Osteocyte (in vitro differentiated cells): ENCODE measurements at places on chromosomes 6 and 20. TPM values are rescaled to one million over a fixed set of nuclear protein-coding genes. Genes with fewer than 3 reads are reported as not detected.
A peak's percentile ranks its signal among the peaks of the same experiment; 100 is the strongest.

GRCh38 chr6:35943390-35943789, 22.5 kb upstream of the SRPK1 start:
- no peak for DNase-seq

DNA sequence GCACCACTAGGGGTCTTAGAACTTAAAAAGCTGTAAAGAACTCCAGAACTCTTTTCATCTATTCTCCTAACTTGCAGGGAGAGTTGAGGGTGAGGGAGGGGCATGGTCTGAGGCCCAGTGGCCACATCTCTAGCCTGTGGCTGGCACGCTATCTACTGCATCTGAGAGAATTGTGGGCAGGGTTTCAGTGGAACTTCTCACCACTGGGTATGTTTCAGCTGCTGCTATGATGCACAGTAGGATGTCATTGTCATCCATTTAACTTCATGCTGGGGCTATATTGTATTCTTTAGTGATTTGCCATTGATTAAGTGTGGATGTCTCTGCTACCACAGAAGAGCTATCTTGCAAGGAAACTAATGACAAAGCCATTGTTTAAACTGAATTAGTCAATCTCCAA, 4.5 kb downstream of the TMEM14A start:
- DNase-seq: no peak

- DNase-seq: no peak
Observed at GRCh38 chr6:136403110-136403980, 113.7 kb upstream of the BCLAF1 start.

The CD24 gene
- 0.30 and 0.42 TPM in 2 replicates for total RNA-seq

DNA sequence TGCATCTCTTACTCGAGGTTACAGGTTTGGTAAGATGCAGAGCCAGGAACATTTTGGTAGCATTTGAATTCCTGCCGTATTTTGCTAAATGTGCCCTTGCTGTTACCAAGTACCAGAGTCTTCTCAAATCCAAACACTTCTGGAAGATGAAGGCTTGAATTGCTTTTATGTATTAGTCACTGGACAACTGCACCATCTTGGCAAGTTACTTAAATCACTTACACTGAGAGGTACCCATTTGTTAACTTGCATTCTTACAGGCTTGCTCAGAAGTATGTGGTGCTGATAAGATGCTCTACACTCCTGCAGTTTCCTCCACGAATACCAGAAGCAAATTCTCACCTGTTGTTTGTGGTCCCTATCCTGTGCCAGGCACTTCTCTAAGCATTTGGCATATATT, 12.7 kb downstream of the IL22RA2 start:
- no peak for DNase-seq

DNA sequence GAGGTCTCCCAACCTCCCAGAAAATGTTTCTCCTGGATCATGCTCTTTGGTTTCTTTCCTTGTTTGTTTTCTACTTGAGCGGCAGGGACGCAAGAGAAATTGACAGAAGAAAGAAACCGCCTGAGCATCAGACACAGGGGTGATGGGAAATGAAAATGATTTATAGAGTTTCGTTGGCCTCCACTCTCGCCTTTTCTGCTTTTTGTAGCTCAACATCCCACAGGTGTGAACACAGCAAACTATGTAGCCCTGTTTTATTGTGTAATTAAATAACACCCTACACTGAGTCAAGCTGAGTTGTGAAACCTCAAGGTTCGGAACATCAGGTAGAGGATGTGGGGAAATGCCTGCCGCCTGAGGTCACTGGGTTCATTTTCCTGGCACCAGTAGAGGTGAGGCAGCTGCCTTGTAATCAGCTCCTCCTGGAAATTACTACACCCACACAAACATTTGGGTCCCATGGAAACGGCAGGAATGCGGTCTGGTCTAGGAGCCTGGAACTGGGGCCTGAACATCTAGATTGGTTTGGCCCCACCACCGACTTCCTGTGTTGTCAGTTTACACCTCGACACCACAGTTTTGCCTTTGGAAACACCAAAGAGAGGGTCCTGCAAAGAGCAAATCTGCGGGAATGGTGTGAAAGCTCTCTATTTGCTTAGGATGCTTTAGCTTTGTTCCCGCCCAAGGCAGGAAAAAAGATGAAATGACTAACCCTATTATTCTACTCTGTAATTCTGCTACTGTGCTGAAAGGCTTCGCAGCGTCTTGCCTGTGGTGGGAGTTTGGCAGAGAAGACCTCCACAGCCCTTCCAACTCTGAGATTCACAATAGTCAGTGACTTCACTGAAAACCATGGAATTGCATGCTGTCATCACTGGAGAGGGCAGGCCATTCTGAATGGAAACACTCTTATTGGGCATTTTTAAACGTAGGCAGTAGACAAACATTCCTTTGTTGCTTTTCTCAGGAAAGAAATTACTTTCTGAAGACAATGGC, 53.0 kb downstream of the ADAT2 start:
- no peak for DNase-seq

DNA sequence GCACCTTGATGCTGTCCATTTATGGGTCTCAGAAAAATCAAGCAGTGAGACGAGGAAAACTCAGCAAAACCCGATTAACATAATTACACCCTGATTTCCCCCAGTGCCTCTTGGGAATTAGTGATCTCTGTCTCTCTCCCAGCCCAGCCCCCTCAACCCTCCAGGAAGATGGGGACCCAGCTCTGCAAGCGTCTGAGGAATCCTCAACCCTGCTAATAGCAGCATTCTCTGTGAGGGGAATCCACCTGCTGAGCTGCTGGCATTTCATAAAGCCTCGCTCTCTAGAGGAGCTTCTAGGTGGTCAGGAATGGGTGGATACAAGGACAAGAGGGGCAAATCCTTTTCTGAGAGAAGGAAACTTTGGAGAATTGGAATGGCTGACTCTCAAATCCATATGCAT, 13.9 kb downstream of the NR2E1 start:
- DNase-seq: peak; percentile 59

GRCh38 chr6:13908955-13909381, 15.8 kb upstream of the RNF182 start:
- no peak for DNase-seq

- no peak for DNase-seq
Observed at GRCh38 chr20:36152261-36152660, 2.3 kb upstream of the EPB41L1 start.

The SEL1L2 gene
- not detected in 2 replicates for total RNA-seq

GRCh38 chr6:134851548-134851947, 98.4 kb downstream of the ALDH8A1 start:
- DNase-seq: no peak

GRCh38 chr6:74602206-74602605, 603.6 kb downstream of the COL12A1 start:
- no peak for DNase-seq

DNA sequence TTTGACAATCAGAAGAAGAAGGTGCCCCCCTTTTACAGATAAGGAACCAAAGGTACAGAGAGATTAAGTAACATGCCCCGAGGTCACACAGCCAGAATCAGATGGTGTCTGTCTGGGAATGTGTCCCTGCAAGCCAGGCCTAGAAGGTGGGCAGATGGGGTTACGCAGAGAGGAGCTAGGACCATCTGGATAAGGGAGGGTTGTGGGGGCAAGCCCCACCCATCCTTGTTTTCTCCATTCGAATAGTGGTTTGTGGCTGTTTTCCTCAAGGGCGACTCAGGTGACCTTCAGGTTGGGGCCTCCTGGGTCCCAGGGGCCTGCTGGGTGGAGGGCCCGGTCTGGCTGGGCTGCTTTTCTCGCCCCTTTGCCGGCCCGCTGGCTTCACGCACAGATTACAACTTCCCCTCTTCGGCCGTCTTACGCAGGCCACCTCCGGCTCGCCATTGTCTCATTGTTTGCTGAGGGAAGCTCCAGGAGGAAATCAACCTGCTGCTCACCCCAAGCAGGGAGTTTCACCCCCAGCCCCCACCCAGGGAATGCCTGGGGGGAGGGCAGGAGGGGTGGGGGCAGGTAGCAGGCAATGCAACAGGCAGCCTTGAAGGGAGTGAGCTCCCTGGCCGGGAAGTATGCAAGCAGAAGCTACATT, 30.8 kb upstream of the CSNK2A1 start:
- no peak for DNase-seq

DNA sequence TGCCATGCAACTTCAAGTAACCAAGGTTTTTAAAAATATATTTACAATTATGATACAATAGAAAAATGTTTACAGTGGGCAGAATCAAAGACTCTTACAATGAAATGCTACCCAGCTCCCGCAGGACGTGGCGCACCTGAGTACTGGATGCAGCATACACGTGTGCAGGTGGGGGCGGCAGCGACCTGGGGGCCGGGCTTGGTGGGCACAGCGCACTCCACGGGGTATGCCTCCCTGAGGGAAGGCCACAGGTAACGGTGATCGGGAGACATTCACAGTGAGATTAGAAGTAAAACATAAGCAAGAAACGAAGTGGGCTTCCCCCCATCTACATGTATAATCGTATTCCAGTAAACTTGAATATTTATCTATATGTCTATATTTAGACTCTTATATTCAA, 54.2 kb downstream of the WDR27 start:
- no peak for DNase-seq

DNA sequence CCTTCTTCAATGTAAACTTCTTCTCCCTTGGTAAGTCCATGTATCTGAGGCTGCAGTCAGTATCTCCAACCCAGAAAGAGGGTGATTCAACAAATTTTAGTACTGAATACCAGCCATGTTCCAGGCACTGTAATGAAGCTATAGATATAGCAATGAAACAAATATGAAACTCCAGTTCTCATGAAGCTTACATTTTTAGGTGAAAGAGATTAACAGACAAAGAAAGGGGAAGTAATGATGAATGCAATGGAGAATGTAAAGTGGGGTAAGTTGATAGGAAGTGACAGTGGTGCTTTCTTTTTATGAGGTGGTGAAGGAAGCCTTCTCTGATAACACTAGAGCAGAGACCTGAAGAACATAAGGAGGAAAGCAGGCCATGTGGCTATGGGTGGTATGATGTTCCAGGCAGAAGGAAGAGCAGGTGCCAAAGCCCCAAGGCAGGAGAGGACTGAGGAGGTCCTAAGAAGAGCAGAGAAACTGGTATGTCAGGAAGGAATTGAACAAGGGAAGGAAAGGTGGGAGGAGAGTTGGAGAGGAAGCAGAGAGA, 143.6 kb downstream of the TFAP2B start:
- no peak for DNase-seq

The CD93 gene
- total RNA-seq: 0.13 and 0.21 TPM in 2 replicates

The TRIM38 gene
- 8.0 and 8.4 TPM in 2 replicates for total RNA-seq

GRCh38 chr6:2232445-2232844, 13.0 kb downstream of the GMDS start:
- DNase-seq: no peak

DNA sequence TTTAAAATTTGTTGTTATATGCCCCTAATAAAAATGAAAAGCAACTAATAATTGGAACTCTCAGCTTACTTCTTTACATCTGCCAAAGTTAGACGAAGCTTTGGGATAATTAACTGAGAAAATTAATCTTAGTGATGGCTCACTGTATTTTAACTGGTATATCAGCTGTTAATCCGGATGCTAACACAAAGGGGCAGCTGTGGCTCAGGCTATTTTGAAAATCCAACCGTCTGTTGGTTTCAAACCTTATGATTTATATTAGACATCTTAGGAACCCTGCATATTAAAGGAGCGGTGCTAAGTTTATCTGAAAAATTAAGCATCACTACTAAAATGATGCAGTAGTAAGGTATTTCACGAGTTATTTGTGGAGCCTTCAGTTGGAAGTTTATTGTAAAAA, 96.6 kb downstream of the AKAP7 start:
- DNase-seq: no peak

GRCh38 chr20:13644010-13644409, 5.3 kb upstream of the TASP1 start:
- no peak for DNase-seq

The SLC2A10 gene
- total RNA-seq: 21.6 and 24.8 TPM in 2 replicates

DNA sequence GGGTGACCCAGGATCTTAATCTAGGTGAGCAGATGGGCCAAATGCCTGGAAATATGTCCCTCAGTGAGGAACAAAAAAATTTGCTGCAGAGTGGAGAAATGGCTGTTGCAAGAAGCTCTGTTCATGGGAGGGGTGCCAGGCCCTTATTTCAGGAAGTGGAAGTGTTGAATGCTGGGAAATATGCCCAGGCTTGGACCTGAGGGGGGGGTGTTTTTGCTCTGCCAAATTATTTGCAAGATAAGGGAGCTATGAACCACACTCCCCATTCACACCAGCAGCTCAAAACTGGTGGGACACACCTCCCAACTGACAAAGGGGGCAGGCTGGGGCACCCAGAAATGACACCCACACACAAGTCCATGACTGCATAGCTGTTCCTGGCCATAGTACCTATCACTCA, 8.7 kb downstream of the CST4 start:
- peak; percentile 57 for DNase-seq

The ULBP2 gene
- total RNA-seq: 2.1 and 2.9 TPM in 2 replicates

GRCh38 chr20:25637247-25637646, 13.4 kb upstream of the NANP start:
- no peak for DNase-seq

- DNase-seq: no peak
Observed at GRCh38 chr6:152154559-152155356, 347.3 kb downstream of the ESR1 start.

DNA sequence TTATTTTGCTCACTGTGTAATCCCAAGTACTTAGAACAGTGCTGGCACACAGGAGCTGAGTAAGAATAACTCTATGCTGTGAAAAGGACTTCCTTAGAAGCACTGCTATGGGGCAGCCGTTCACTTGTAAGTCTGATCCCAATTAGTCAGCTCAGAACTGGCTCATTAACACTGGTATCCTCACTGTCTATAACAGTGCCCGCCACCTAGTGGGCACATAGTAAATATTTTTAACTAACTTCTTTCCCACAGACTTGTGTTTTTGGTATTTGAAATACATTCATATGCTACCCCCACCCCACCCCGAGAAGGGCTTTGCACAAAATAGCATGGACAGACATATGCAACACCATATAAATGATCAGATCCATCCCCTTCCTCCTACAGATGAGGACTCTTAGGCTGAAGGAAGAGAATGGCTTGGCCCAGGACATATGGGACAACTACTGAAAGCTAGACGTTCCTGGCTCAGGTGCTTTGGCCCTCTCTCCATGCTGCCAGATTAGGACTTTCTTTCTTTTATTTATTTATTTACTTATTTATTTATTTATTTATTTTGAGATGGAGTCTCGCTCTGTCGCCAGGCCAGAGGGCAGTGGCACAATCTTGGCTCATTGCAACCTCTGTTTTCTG, 47.1 kb downstream of the DST start:
- no peak for DNase-seq

The CCN5 gene
- total RNA-seq: 18.2 and 24.0 TPM in 2 replicates

The SLC22A1 gene
- 1.0 and 1.5 TPM in 2 replicates for total RNA-seq

The TMEM217 gene
- total RNA-seq: 3.5 and 5.0 TPM in 2 replicates

GRCh38 chr6:138088326-138088762, 18.9 kb downstream of the PERP start:
- no peak for DNase-seq
